Stimulated activated CD4-positive, alpha-beta T cell treated with anti-CD3 and anti-CD28 coated beads, TNF-alpha, amount 100 ng/mL, for 24 hours (primary cell): ENCODE measurements at places on chromosomes 13 and 19.

DNA sequence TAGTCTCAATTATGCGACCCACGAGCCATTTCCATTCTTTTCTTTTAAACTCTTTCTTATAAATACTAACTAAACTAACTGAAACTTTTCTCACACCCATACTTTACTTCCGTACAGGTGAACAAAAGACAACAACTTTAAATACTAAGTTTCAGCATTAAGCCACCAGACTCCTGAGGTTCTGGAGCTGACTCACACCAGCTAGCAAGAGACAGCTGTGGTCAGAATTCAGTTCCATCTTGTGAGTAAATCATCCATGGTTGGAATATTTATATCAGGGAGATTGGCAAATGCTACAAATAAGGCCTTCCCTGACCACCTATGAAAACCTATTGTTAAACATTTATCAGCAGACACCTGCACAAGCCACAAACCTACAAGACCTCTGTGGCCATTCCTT lies 897.0 kb downstream of the EFNB2 start:
- no peak for DNase-seq

GRCh38 chr19:50328873-50329145 lies 368 bp downstream of the KCNC3 start:
- DNase-seq = no peak

- no peak for DNase-seq
Measured at GRCh38 chr13:27659145-27659865, 37.6 kb downstream of the POLR1D start.

DNA sequence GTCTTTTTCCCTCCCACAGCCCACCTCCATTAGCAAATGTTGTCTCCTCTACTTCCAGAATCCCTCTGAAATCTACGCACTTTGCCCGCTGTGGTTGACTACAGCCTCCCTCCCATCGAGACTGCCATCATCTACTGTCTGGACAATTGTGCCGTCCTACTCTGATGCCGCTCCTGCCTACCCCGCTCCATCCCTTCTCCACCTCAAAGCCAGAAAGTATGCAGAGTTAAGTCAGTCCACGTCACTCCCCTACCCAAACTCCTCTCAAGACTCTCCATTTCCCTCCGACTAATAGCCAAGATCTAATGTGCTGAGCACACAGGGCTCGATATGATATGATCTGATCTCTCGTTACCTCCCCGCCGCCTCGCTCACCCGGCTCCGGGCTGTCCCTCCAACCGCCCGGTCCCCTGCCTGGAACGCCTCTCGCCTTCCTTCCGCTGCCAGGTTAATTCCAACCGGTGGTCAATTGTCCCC lies 556 bp downstream of the CACTIN start:
- DNase-seq = no peak

DNA sequence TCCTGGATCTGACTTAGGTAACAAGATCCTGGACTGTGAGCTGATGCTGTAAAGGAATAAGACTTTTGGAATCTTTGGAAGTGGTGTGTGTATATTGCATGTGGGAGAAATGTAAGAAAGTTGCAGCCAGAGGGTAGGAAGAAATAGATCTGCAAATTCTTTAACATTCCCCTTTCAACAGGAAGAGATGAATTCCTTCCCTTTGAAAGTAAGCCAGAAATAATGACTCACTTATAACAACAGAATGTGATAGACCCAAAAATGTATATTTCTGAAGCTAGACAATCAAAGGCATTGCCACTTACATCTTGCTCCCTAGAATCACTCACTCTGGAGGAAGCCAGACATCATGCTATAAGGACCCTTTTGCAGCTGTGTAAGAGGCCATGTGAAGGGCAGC lies 9.8 kb upstream of the SIAH3 start:
- DNase-seq = no peak

- DNase-seq = no peak
Measured at GRCh38 chr13:66553391-66553790, 676.7 kb downstream of the PCDH9 start.

DNA sequence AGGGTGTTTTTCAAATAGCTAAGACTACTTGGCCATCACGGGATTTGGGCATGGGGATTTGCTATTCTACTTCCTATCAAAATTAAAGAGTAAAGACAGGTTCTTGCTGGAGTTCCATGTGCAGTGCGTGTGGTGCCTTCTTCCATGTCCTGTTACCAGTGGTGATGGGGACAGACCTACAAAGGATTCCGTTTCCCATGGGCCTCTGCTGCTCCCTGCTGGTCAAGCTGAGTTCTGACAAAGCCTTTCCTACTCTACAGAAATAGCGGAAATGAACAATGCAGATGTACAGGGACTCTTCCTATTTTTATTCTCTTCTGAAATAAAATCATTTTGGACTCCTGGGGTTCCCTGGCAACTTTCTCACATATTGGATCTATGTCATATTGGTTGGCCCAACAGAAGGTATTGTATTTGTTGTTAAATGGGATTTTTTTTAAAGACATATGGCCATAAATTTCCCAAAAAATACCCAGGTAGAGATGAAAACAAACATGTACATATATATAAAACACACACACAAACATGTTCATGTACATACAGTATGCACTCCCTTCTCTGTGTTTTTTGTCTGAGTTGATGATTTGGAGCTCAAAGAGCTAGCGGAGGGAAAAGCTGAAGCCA lies 90.5 kb upstream of the SLC15A1 start:
- DNase-seq = peak; percentile 37

- no peak for DNase-seq
Measured at GRCh38 chr13:29706923-29707322, 111.4 kb upstream of the SLC7A1 start.

DNA sequence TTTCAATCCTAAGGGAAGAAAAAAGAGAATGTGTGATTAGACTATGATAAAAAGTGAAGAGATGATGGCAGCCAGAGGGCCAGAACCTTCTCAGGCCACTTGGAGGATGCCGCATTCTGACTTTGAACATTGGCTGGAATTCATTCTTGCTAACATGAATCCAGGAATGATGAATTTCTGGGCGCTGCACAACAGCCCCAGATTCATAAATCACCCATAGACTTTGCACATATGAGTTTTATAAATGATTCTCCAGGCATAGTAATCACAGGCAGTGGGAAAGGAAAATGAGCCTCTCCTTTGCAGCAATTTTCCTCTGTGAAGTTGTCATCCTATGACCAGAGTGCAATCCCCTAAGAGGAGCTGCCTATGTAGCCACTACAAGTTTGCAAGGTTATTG lies 555.4 kb downstream of the KCTD12 start:
- DNase-seq = no peak

DNA sequence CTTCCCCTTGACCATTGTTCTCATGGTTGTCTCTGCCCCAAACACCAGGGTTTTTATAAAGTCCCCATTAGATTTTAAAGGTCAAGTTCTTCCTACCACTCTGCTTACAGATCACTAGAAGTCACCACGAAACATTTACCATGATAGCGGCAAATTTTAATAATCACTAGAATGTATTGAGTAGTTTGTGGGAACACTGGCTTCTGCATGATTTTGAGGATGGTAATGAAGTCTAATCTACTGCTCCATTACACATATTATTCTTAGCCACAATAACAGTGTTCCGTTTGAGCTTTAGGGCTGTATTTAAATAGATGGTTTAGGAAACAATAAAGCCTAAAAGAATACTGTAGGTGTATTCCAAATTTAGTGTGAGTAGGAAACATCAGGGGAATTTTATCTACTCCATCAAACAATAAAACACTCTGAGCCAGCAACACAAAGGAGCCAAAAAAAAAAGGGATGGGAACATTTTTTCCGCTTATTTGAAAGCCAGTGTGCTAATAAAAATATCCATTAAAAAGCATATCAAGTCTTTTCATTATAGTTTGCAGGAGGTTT lies 49.7 kb downstream of the KLF12 start:
- DNase-seq = no peak

- DNase-seq = peak; percentile 61
Measured at GRCh38 chr13:100392709-100393630, 195.6 kb downstream of the GGACT start.

DNA sequence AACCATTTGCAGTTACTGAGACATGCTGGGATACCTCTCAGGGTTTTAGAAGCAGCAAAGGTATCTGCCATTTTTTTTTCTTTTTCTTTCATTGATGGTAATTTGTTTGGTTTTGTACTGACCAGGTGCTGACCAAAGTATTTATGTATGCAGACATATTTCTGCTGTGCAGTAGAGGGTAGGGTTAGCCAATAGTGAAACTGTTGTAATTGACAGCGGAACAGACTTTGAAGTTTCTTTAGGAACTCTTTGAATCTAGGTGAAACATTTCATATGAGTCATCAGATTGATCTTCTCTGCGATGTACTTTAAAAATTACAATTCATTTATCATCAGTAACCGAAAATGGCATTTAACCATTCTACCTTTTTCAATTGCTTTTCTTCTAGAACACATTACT lies 63.0 kb downstream of the ITGBL1 start:
- DNase-seq = no peak

DNA sequence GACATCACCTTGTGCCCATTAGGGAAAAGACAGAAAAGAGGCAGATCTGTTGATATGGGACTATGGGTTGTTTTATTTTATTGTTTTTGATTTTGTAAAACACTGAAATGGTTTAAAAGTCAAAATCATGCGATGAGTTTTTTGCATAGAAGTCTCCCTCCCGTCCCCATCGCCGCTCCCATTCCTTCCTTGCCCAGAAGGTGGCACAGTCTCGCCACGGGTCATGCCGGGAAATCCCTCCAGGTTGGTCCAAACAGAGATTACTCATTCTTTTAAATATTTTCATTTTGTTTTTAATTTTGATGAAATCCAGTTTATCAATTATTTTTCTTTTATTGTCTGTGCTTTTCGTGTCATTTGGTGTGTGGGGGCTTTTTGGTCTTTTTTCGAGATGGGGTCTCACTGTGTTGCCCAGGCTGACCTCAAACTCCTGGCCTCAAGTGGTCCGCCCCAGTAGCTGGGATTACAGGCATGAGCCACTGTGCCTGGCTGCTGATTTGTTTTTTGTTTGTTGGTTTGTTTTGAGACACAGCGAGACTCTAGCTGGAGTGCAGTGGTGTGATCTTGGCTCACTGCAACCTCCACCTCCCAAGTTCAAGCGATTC lies 9.2 kb downstream of the PGPEP1 start:
- DNase-seq = no peak

- DNase-seq = no peak
Measured at GRCh38 chr13:98251708-98252107, 74.6 kb upstream of the RNF113B start.

DNA sequence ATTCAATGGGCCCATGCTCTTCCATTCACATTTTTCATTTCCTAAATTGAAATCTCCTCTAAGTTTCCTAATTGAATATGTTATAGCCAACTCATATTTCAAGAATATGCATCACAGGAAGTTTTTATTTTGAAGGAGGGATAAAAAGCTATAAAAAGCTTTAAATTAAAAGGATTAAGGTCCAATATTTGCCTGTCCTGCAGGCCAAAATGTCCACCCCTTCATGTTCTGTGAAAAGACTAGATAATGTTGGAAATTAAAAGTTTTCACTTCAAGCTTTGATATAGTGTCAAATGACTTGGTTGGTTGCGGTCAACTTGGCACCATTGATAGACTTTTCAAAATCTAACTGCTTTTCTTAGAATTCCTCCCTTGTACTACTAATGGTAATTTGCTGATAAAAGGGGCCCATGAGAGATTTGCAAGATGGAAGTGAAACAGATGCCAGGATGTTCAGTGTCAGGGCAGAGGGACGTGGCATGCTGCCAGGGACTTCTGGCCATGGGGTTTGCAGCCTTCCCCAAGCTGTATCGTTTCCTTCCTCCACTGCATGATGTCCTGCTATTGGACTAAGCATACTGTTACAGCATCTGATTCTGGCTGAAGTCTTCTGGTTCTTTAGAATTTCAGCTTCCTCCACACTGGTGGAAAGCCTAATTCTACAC lies 547.3 kb upstream of the MIR17HG start:
- no peak for DNase-seq

- DNase-seq = no peak
Measured at GRCh38 chr13:51292000-51292565, 47.4 kb upstream of the SERPINE3 start.

GRCh38 chr19:51367255-51367564 lies 1.0 kb upstream of the ETFB start:
- DNase-seq = no peak

GRCh38 chr19:45150751-45151281 lies 10.0 kb downstream of the NKPD1 start:
- DNase-seq = no peak

- DNase-seq = no peak
Measured at GRCh38 chr13:79457390-79457789, 23.6 kb upstream of the NDFIP2 start.

GRCh38 chr19:18273561-18274218 lies 562 bp downstream of the IQCN start:
- DNase-seq = no peak

DNA sequence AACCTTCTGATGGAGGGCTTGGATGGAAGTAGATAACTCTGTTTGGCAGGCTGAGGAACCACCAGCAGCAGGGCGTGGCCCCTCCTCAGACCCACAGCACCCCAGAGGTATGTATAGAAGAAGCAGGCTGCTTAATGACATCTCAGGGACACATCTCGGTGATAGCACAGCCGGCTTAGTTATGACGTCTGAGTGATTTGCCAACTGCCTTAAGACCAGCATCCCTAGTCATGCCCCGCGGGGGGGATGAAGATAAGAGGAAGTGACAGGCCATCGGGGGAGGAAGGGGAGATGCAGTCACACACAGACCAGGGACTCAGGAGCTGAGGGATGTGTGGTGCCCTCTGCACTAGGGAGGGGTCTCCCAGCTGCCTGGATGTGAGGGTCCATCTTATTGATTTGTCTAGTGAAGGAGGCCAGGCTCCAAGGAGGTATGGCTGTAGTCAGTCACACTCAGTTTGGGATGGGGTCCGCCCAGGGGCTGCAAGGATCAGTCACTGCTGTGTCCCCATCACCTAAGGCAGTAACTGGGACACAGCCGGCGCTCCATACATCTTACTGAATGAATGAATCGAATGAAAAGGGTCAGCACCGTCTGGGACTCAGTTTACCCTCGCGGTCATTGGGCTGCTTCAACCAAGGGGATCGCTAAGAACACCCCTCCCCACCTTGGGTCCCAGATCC lies 19.2 kb upstream of the ERCC1 start:
- no peak for DNase-seq

DNA sequence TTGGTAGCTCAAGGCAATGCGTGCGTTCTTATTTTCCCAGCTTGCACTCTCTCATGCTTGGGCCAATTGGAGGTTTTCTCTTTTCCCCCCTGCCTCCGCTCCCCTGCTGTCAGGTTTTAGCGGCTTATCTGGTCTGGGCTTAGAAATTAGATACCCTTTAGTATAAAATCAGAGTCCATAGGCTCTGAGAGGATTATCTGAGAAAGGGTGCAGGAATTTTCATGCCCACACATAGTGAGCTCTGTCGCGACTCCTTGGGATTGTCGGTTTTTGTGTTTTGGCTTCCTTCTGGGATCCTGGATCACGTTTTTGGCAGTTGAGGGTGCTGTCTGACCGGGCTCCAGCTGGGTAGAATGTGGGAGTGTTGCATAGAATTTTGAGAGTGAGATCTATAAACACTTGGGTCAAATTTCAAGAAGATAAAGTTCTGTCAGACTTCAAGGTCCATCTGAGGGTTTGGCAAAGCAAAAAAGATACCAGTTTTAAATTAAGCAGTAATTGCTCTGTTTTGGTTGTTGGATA lies 12.4 kb downstream of the CHAF1A start:
- DNase-seq = no peak
